ENCODE measurements at places on chromosomes 5 and 9.

- peaks cover 4% of the 10 kb centered on the region for H3K27me3 ChIP-seq
- DNase-seq = no peak
- no peak overlapping the region for H3K4me3 ChIP-seq
- H3K4me1 ChIP-seq = no peaks in the 10 kb centered on the region
- no peaks in the 10 kb centered on the region for H3K36me3 ChIP-seq
- no peak overlapping the region for H3K27ac ChIP-seq
These were observed 22.8 kb upstream of the ANKRD18A start for GRCh38 chr9:38642951-38643814.

- no peaks in the 10 kb centered on the region for H3K27me3 ChIP-seq
- DNase-seq = no peak
- peaks cover 20% of the 10 kb centered on the region for H3K4me1 ChIP-seq
- H3K4me3 ChIP-seq = no peak overlapping the region
- H3K27ac ChIP-seq = no peak overlapping the region
These were observed 15.0 kb upstream of the GRHPR start for GRCh38 chr9:37407468-37407867.

DNA sequence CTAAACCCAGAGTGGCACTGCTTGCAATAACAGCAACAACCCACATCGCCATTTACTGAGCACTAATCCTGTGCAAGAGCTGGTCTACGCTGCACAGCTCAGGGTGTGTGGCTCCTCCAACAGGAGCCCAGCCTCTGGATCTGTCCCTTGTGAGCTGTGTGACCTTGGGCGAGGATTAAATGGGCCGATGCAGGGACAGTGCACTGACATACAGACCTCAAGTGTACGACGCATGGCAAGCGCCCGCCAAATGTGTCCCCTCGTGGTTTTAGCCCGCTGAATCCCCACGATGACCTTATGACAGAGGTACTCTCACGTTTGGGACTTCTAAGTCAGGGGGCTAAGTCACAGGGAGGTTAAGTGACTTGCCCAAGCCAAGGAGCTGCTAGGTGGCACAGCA lies 130.3 kb upstream of the RAPGEF1 start:
- no peaks in the 10 kb centered on the region for H3K4me1 ChIP-seq
- H3K36me3 ChIP-seq = peaks cover 7% of the 10 kb centered on the region
- H3K4me3 ChIP-seq = no peak overlapping the region
- H3K27me3 ChIP-seq = no peaks in the 10 kb centered on the region
- H3K27ac ChIP-seq = no peak overlapping the region

- H3K4me3 ChIP-seq = no peak overlapping the region
- no peaks in the 10 kb centered on the region for H3K27me3 ChIP-seq
- no peaks in the 10 kb centered on the region for H3K36me3 ChIP-seq
- no peaks in the 10 kb centered on the region for H3K4me1 ChIP-seq
- DNase-seq = no peak
These were observed 245.3 kb downstream of the GADD45G start for GRCh38 chr9:89850153-89850552.

DNA sequence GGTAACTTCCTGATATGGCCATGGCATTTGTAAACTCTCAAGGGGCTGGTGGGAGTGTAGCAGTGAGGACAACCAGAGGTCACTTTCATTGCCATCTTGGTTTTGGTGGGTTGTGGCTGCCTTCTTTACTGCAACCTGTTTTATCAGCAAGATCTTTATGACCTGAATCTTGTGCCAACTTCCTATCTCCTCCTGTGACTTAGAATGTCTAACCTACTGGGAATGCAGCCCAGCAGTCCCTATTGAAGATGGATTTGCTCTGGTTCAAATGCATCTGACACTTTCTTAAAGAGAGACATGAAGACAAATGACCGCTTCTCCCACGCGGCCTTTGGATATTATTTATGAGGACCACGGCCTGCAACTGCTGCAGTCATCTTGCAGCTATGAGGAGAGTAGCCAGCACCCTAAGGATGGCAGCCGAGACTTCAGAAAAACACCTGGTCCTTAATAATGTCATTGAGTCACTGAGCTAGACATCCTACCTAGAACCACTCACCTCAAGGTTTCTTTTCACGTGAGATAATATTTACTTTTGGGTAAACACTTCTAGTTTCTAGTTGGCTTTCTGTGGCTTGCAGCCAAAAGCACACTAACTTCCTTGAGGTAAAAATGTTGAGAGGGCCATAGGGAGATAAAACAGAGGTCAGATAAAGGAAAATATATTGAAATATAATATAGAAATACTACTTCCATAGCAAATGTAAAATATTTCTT lies 28.2 kb downstream of the CETN3 start:
- H3K27ac ChIP-seq = no peak overlapping the region
- H3K36me3 ChIP-seq = no peaks in the 10 kb centered on the region
- H3K4me1 ChIP-seq = no peaks in the 10 kb centered on the region
- H3K27me3 ChIP-seq = no peaks in the 10 kb centered on the region
- DNase-seq = no peak

DNA sequence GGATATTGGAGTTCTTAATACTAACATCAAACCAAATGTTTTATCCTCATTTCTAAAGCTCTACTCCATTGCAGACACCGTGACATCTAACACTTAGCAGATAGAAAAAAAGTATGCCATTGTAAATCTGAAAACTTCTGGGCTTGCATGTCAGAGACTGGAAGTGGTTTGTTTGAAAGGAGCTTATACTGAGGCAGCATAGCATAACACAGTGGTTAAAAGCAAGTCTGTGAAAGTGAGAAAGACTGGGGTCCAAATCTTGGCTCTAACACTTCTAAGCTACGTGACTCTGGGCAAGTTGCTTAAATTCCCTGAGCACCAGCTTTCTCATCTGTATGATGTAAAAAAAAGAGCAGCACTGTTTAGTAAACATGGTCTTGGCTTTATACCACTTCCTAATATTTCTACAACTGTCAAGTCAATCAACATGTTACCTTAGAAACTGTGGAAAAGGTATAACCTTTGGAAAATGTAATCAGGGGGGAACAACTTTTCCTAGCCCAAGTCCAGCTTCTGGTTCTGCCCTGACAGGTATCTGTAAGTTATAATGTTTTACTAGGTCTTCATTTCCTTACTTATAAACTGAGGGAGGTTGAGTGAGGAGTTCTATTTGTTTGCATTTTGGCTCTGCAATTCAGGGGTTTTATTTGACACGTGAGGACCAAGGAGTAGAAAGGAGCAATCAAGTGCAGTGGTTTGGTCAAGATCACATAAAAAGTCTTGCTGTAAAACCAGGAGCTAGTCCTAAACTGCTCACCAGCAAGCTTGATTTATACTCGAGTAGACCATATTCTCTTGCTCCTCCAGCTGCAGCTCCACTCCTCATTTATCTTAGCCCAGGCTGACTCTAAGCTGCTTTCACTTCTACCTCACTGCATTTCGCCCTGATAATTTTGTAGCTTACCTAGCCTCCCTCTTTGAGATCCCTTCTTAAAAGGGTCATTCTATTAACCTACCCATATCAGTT lies 541.0 kb downstream of the RAB3C start:
- peak overlapping the region; percentile 56 for H3K27ac ChIP-seq
- DNase-seq = no peak
- no peaks in the 10 kb centered on the region for H3K27me3 ChIP-seq
- H3K4me3 ChIP-seq = no peak overlapping the region
- no peaks in the 10 kb centered on the region for H3K36me3 ChIP-seq
- H3K4me1 ChIP-seq = peaks cover 34% of the 10 kb centered on the region

DNA sequence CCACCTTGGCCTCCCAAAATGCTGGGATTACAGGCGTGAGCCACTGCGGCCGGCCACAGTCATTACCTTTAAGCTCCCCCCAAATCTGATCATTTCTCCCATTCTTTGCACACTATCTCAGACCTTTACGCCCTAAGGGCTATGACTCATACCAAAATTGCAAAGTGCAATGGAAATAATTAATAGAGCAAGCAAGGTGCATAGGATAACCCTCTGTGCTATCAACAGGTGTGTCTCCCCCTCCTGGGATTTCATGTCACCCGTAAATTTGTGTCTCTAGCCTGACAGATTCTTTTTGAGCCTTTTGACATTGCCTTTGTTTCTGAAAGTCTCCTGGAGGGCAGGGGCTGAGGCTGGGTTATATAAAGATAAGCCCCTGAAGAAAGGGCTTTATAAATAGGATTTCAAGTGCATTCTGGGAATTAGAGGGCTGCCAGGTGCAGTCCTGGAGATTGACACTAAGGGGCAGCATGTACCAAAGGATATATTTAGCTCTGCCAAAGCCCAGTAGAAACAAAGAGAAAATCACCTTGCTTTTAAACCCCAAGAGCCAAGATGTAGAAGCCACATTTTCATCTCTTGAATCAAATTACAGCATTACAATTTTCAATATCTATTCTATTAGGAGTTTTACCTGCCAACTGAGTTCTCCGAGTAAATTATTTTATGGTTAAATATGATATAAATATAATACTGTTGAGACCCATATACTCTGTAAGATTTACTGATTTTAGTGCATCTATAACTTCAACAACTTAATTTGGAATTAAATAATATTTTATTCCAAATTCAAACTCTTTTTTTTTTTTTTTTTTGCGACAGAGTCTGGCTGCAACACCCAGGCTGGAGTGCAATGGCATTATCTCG lies 18.2 kb downstream of the S100Z start:
- no peaks in the 10 kb centered on the region for H3K36me3 ChIP-seq
- H3K27me3 ChIP-seq = no peaks in the 10 kb centered on the region
- DNase-seq = peak; percentile 75
- no peaks in the 10 kb centered on the region for H3K4me1 ChIP-seq

GRCh38 chr5:111963555-111963954 lies 206.6 kb upstream of the NREP start:
- H3K36me3 ChIP-seq = no peaks in the 10 kb centered on the region

DNA sequence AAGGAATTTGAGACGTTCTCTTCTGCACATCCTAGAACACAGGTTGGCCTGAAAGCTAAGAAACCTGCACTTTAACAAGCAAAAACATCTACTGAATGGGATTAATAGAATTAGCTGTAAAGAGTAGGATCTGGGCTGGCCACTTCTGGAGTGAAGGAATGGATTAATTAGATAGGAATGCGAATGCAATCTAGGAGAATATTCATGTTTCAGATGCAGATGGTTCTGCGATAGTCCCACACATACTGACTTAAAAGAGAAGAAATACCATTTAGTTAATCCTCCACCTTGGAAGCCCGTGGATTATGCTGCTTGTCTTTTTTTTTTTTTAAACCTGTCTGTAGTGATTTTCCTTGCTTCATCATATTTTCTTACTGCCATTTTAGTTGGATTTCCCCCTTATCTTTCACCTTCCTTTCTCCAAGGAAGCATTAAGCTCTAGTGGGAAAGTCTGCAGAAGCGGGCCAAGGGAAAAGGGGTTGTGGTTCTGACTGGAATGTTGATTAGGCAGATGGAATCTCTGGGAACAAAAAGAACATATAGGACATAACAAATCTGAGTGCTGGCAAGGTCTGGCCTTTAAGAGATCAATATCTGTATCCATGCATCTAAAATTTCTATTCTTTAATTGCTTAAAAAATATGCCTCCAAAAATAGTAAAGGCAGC lies 152.4 kb downstream of the ALDH1A1 start:
- H3K27me3 ChIP-seq = no peaks in the 10 kb centered on the region
- no peak overlapping the region for H3K4me3 ChIP-seq
- no peaks in the 10 kb centered on the region for H3K4me1 ChIP-seq

DNA sequence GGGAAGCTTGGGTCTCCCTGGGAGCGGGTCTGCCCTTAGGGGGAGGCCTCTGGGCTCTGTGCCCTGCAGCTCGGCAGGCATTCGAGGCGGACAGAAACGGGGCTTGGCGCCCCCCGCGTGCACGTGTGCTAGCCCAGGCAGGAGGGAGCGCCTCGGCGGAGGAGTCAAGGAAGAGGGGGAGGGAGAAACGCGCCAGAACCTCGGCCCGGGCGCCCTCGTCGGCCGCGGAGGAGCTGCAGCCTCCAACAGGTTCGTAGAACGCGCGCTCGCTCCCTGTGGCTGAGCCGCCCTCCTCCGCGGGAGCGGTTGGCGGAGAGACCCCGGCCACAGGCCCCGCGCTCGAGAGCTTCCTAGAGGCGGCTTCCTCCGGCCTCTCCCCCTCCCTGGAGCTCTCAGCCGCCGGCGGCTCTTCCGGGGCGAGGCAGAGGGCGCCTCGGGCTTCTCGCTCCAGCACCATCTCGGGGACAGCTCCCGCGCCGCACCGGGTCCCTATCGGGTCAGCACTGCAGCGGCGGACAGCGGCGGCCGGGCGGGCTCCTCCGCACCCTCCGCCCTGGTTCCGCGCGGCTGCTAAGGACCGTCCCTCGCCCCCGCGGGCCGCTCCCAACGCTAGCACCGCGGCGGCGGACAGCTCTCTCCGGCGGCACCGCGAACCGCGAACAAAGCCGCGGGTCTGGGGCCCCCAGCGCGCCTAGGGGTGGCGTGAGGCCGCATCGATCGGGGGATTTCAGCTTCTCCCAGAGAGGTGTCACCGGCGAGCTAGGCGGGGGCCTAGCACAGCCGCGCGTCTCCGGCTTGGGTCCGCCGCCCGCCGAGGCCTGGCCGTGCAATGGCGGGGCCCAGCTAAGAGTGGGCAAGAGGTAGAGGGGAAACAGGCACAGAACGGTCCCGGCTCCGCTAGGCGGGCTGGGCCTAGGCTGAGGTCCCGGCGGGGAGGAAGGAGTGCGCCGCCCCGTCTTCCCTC lies 74.6 kb upstream of the CPLX2 start:
- peaks cover 69% of the 10 kb centered on the region for H3K27me3 ChIP-seq
- H3K4me1 ChIP-seq = peaks cover 20% of the 10 kb centered on the region
- no peak overlapping the region for H3K27ac ChIP-seq
- DNase-seq = peak; percentile 77

DNA sequence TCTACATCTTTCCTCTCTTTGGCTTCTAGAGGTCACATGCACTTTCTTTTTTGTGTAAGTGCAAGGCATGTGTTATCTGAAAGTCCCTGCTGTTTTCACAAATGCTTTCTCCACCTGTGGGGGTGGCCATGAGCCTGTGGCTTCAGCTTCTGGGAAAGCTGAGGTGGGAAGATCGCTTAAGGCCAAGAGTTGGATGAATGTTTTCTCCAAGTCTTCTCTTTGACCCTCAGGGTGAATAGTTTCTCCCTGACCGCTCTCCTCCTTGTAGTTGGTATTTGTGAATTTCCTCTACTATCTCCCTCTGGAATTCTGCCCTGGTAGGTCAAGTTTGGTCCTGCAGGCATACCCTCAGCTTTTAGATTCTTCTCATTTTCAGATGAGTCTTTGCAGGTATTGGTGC lies 74.2 kb downstream of the UGCG start:
- no peak overlapping the region for H3K4me3 ChIP-seq
- DNase-seq = no peak
- no peak overlapping the region for H3K27ac ChIP-seq
- no peaks in the 10 kb centered on the region for H3K27me3 ChIP-seq
- H3K4me1 ChIP-seq = peaks cover 5% of the 10 kb centered on the region
- H3K36me3 ChIP-seq = no peaks in the 10 kb centered on the region
